ENCODE measurements at places on chromosomes 7 and 10.

- DNase-seq = no peak
Observed at GRCh38 chr10:116620423-116621400, at the start of gene PNLIPRP2. PNLIPRP2 (plus strand) TSS chr10:116620953.

DNA sequence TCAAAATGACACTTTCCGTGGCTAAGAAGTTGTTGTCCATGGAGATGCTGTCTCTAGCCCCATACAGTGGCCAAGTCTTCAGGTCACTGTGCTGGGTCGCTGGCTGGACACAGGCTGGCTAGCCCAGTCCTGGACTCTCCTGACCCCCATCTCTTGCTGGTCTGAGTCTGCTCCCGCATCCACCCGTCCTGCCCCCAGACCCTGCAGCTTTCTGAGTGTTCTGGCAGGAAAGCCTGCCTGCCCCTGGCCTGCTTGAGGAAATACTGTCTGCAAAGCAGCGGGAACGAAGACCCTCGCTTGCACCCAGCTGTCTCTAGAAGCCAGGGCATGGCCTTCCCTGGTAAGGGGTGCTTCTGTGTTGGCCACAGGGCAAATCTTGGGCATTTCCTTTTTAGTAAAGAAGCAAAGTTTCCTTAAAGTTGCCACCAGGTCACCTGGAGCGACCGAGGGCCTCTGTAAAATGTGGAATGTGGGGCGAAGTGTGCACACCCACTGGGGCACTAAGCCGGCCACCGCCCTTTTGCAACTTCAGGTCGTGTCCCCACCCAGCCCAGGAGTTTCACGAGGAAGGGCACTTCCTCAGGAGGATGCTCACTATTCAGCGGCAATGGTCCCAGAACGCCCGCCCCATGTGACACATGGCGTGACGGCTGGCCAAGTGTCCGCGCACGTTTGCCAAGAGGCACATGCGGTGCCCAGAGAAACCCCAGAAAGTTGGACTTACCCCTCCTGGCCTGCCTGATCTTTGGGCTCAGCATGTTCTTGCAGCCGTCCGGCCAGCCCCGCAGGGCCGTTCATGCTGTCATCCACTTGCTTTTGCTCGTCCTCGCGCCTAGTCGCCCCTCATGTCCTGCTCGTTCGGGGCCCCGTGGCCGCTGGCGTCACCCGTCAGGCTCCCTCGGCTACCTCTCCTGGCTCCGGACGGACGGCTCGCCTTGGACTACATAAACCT is 558 bp downstream of the ARHGAP22 start:
- peak; percentile 18 for DNase-seq

DNA sequence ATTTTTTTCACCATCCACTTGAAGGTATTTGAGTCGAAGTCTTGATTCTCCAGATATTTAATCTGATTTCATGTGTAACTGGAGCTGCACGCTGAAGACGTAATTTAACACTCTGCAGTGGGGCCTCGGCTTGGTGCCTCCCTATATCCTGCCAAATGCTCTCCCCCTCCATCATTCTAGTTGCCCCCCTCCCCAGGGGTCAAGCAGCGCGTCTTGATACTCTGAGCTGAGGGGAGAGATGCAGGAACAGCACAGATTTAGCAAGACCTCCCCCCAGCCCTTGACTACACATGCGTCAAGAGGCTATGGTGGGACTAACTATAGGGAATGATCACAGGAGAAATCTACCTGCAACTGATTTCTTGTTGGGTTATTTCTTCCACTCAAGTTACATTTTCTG is 85.8 kb downstream of the PRPF18 start:
- DNase-seq = no peak

DNA sequence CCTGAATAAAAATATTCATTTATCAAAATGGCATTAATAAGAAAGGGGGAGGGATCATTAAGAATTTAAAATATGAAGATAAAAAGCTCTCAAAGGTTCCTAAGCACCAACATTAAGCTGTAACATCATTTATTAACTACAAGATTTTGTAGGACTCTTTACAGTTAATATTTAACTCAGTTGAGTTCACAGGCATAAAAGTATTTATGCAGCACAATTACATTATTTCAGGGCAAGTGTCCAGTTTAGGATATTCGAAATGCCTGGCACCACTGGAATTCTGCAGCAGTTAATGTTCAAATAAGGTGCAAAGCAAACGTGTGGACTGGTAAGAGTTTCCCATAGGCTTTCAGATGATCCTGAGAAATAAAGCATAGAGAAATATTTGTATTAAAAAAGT is 30.5 kb downstream of the NPS start:
- DNase-seq = no peak

- DNase-seq = no peak
Observed at GRCh38 chr7:159047536-159047935, 97.1 kb downstream of the VIPR2 start.

DNA sequence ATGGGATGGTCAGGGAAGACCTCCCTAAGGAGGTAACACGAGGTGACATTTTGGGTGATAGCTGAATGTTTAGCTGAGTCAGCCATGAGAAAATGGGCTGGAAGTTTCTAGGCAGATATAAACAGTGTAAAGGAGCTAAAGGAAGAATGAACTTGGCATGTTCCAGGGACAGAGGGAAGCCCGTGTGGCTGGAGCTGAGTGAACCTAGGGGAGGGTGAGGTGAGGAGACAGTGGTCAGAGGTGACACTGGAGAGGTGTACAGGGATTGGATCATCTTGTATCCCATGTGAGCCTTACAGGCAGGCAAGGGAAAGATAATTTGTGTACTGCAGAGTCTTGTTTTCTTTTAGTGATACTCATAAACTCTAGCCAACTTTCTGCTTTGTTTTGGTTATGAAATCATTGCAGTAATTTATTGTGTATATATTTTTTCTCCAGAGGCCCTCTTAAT is 1.8 kb downstream of the STARD3NL start:
- DNase-seq = no peak

- no peak for DNase-seq
Observed at GRCh38 chr7:76187272-76187671, 14.4 kb upstream of the SRRM3 start.

DNA sequence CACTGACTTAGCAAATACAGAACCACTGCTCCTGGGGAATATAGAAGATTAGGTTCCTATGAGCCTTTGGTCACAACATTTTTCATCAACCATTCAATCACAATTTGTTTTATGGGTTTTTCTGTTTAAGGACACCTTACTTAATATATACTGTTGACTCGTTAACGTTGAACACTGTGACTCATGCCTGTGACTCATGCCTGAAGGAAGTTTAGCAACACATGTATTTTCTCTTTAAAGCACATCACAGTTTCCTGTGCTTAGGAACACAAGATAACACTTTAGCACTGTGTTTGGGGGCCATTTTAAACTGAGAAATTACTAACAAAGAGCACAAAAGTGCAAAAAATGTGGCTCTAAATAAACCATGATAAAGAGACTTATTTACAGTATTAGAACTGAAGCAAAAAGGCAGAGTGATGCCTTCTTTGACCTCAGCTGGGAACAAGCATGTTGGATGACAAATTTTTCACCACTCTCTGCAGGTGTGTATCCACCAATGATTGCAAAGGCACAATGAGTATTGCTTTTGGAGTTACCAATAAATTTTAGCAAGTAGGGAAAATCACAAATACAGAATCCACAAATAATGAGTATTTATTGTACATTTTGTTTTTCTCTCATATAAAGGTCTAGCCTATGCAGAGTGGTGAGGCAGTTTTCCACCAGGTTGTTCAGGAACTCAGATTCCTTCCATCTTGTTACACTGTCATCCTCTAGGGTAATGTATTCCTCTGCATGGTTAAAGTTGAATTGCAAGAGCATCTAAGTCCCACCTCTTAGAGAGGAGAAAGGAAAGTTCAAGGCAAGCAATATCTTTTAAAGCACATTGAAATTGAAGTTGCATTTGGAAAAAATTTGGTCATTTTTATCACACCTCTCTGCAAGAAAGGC is 7.3 kb downstream of the FGFBP3 start:
- DNase-seq = no peak

DNA sequence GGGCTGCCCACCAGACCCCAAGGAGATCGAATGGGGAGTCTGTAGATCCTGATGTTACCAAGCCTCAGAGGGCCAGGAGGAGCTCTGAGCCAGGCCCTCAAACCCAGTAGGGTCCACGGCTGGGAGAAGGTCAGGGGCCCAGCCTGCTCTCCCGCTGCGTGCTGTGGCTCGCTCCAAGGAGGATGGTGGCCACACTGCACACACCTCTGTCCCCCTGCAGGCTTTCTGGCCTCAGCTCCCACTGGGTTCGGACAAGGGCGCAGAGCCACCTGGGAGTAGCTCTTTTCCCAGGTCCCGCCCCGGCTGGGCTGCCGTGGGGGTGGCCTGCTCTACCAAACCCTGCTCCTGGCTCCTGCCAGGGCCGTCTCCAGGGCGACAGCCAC is 175.8 kb downstream of the ZNF248 start:
- DNase-seq = no peak

DNA sequence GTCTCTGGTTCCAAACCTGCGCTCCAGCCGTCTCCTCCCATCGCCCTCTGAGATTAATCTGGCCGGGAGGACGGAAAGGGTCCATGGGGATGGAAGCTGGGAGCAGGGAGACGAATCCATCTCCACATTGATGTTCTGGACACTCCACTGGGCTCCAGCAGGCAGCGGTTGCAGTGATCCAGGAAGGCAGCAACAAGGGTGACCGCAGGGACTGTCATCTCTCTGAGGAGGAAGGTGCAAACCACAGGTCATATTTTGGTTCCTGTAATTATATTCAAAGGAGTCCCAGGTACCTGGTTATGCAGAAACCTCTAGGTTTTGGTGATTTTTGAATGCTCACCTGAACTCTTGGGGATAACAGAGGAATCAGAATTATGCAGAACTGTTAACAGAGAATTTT is 54.8 kb downstream of the EVX1 start:
- no peak for DNase-seq

DNA sequence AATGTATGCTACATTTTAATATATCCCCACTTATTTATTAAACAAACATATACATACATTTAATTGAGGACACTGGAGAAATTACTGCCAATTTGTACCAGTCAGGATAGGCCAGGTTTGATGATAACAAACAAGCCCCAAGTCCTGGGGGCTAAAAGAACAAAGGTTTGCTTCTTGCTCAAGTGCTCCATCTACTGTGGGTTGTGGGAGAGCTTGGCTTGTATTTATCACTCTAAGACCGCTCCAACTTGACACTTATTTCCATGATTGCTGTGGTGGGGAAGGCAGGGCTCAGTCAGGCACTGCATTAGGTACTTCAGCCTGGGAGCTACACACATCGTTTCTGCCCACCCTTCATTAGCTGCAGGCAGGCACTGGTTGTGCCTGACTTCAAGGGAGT is 136.6 kb upstream of the ZNF32 start:
- peak; percentile 38 for DNase-seq

- DNase-seq = no peak
Observed at GRCh38 chr7:145978769-145979168, 137.8 kb upstream of the CNTNAP2 start.

GRCh38 chr10:133141144-133141957 is 18.7 kb upstream of the KNDC1 start:
- no peak for DNase-seq

DNA sequence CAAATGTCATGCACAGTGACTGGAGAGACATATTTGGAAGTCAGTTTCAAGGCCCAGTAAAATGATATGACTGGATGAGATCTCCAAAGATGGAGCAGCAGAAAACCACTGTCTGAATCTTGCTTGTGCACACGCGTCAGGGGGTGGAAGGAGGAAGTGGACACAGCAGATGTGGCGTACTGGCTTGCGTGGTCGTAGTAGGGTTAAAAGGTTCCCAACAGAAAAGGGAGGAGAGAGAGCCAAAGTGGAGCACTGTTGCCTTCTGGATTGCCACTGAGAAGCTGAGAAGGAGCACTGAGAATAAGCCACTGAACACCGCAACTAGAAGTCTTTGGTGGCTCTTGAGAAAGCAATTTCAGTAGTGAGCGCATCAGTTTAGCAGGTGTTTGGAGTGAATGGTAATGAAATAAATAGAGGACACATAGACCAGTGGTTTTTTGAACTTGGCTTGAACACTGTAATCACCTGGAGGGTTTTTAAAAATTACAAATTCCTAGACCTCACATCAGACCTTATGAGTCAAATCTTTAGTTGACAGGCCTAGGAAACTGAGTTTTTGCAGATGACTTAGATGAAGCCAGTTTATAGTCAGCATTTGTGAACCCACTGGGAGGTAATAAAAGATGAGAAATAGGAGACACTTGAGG is 227.3 kb downstream of the PTEN start:
- DNase-seq = no peak

- DNase-seq = no peak
Observed at GRCh38 chr10:101763141-101763846, 12.6 kb downstream of the FGF8 start.

- no peak for DNase-seq
Observed at GRCh38 chr7:23298141-23298881, 828 bp upstream of the MALSU1 start.

DNA sequence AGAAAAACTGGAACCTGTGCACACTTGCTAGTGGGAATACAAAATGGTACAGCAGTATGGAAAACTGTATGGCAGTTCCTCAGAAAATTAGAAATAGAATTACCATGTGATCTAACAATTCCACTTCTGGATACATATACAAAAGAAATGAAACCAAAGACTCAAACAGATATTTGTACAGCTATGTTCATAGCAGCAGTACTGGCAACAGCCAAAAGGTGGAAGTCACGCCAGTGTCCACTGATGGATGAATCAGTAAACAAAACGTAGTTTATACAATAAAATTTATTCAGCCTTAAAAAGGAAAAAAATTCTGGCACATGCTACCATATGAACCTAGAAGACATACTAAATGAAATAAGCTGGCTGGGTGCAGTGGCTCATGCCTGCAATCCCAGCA is 23.0 kb downstream of the IDE start:
- no peak for DNase-seq

- DNase-seq = no peak
Observed at GRCh38 chr10:121572859-121573537, 25.2 kb downstream of the FGFR2 start.

DNA sequence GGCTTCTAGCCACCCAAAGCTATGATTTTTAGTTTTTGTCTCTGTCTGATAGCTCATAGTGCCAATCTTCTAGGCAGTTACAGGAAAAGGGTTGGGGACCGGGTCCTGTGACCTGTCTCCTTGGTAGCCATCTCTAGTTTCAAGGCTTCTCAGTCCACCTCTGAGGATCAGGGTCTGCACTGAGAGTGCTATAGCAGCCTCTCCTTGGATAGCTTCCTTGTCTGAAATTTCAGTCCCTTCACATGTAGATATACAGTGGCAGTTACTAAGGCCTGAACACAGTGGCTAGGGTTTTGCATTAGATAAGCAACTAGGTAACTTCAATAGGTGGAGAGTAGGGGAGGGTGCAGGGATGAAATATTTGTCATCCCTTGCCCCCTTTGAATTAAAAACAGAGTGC is 321.3 kb downstream of the SEMA3D start:
- no peak for DNase-seq
